Temporal lobe (tissue), 4 donors: ENCODE measurements at places on chromosomes 4 and X. TPM values are rescaled to one million over a fixed set of nuclear protein-coding genes. Genes with fewer than 3 reads are reported as not detected.

The NXF2 gene
- total RNA-seq: not detected

The APOO gene
- total RNA-seq: 25.8 TPM

The EXOC1 gene
- 67.6 TPM for total RNA-seq

The CTAG2 gene
- total RNA-seq: not detected

The INTU gene
- 29.0 TPM for total RNA-seq

The ANKRD50 gene
- total RNA-seq: 99.6 TPM

The LEF1 gene
- 7.1 TPM for total RNA-seq

The SSX4B gene
- total RNA-seq: not detected

The IL21 gene
- not detected for total RNA-seq

The BST1 gene
- total RNA-seq: 2.7 TPM

The ADH1A gene
- total RNA-seq: not detected

The ZCCHC12 gene
- 46.2 TPM for total RNA-seq
